ENCODE measurements at places on chromosomes 5 and 9.

- no peak for DNase-seq
These were observed 139.7 kb downstream of the TSSK1B start for GRCh38 chr5:113295111-113295539.

- no peak for DNase-seq
These were observed 1.2 kb upstream of the RFK start for GRCh38 chr9:76395381-76395780.

DNA sequence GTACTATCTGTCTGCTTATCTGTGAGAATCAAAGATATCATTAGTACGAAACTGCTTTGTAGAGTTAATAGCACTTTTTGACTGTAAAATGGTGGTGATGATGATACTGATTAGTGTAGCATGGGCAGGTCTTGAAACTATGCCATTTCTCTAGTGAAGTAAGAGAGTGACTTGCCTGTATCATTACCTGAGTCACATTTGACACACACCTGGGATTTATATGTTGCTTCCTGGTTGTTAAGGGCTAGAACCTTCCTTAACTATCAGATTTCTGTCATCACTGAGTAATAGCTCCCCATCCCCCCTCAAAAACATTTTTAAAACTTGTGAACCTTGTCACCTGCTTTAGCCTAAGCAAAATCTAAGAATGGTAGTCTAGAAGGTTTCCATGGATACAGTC is 135.6 kb upstream of the RORB start:
- DNase-seq: no peak

- no peak for DNase-seq
These were observed 3.3 kb upstream of the NINJ1 start for GRCh38 chr9:93137362-93137761.

DNA sequence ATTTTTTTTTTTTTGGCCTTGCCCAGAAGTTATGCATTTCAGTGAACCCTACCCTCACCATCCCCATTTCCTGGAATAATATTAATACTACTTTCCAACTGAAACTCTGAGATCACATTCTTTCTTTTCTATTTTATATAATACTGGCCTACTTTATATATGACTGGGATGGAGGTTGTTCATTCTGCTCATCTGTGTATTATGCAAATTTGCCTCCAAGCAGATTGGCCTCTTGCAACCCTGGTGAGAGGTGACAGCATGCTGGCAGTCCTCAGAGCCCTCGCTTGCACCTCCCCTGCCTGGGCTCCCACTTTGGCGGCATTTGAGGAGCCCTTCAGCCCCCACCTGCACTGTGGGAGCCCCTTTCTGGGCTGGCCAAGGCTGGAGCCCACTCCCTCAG is 35.4 kb downstream of the CDKN2A start:
- DNase-seq: no peak

DNA sequence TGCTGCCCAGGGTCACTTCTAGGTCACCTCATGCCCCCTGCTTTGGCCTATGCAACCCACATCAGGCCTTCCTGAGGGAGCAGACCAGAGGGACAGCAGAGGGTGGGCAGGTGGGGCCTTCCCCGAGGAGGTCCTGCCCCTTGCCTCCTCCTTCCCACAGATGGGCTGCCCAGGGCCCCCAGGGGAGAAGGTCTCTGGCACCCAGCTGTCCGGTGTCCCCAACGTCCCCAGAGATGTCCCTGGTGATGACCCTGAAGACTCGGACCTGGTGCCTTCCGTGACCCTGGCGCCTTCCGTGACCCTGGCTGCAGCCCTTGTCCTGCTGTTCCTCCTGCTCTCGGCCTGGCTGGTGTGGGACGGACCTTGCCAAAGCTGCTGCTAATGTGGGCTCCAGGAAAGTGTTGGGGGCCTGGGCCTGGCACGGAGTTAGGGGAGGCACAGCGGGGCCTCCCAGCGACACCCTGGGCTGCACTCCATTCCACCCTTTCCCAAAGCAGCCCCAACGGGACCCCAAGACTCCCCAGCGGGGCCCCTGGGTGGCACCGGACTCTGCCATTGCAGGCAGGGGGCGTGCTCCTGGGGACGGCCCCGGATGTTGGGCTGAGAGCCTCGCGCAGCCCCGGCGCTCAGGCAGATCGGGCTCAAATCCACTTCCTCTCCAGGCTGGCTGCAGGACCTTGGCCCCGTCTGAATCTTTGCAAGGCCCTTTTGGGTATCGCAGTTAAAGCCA is 6.8 kb upstream of the SLC2A6 start:
- no peak for DNase-seq

GRCh38 chr5:53645078-53645477 is 84.6 kb downstream of the NDUFS4 start:
- DNase-seq: no peak

DNA sequence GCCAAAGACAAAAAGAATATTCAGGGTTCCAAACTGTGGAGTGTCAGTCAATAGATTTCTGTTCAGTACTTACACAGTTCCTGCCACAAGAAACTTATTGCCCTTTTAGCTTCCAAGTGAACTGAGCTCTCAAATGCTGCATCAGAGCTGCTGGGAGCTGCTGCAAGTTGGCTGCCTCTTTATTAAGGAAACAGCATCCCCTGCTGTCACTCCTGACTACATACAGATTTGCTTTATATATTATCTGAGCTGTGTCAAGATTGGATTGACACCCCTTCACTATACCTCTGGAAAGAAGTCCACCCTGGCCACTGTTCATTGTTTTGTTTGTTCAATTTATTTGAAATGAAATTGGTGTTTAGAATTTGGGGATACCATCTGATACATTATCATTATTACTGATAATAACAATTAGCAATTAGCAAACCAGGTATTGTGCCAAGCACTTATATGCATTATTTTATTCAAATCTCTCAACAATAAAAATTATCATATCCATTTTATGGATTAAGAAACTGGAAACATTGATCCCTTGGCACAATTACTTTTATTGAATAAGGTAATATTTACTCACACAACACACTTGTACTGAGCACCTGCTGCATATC is 16.4 kb upstream of the C5orf58 start:
- DNase-seq: no peak

DNA sequence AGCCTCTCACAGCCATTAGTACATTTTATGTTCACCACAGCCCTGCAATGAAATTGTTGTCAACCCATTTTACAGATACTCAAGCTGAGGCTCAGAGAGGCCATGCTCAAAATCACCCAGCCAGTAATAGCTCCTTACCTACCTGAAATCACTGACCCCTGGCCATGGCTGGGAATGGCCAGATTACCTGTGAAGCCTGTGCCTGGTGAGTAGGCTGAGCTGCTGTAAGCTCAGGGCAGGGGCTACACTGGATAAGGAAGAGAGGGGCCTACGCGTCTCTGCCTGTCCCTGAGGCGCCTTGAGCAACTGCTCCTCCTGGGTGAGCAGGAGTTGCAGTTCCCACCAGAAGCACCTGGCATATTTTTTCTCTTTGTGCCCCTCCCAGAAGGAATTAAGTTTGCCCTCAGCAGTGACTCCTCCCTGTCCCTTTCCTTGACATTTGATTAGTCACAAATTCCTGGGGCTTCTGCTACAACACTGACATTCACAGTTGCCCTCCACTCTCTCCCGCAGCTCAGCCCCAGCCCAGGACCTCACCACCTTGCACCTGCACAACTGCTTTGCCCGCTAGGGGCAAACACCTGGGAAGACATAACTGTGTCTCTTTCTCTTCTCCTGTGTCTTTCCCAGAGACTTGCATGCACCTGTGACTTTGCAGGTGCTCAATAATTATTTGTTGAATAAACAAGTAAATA is 5.7 kb downstream of the CLTB start:
- DNase-seq: no peak

DNA sequence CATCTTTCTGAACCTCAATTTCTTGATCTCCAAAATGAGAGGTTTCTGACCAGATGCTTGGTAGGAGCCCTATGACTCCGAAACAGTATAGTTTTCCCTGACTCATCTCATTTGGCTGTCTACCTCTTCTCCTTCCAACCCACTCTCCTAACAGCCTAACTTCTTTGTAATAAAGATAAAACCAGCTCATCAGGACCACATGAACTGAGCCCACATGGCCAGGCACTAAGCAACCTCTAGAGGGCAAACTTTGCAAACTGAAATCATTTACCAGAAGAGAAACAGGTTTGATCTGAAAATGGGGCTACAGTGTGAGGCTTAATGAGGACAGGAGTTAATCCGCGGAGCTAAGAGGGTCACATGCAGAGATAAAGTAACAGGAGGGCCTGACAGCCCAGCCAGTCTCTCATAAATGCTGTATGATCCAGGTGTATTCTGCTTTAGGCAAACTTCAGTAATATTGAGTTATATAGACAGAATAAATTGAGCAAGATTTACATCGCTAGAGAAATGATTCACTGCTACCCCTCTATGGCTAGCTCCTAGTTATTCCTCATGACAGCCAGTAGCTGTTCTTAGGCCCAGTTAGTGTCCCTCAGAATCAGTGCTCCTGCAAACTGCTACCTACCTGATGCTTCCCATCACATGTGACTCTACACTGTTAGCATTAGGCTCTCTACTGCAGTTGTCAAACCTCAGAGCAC is 64.6 kb downstream of the ABCA1 start:
- peak; percentile 61 for DNase-seq

GRCh38 chr5:76083555-76084495 is 642 bp downstream of the SV2C start:
- DNase-seq: no peak

GRCh38 chr5:43874772-43875171 is 271.8 kb downstream of the NNT start:
- no peak for DNase-seq

GRCh38 chr9:123757547-123757946 is 172.4 kb downstream of the DENND1A start:
- no peak for DNase-seq

DNA sequence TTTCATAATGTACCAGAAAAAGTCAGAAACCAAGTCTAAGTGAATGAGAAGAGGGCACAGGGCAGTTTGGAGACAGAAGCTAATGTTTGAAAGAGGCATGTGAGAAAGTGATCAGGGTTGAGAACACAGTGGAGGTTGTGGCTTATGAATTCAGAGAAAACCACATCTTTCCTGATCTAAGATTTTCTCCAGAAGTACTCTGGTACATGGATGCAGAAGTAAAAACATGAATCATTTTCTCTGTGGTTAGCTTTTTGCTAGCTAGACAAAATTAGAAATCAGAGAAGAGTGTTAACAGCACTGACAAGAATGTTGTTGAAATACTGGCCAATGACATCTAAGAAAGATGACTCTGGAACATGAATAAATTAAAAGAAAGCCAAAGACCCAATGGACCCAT is 541.1 kb downstream of the DNAH5 start:
- DNase-seq: no peak
